Globus pallidus (tissue), 1 donor: ENCODE measurements at places on chromosomes 11 and 22.

GRCh38 chr11:93160808-93161207 lies 37.0 kb downstream of the SLC36A4 start:
- no peak for DNase-seq

GRCh38 chr11:1656061-1656441 lies 26.5 kb downstream of the KRTAP5-5 start:
- DNase-seq: no peak

DNA sequence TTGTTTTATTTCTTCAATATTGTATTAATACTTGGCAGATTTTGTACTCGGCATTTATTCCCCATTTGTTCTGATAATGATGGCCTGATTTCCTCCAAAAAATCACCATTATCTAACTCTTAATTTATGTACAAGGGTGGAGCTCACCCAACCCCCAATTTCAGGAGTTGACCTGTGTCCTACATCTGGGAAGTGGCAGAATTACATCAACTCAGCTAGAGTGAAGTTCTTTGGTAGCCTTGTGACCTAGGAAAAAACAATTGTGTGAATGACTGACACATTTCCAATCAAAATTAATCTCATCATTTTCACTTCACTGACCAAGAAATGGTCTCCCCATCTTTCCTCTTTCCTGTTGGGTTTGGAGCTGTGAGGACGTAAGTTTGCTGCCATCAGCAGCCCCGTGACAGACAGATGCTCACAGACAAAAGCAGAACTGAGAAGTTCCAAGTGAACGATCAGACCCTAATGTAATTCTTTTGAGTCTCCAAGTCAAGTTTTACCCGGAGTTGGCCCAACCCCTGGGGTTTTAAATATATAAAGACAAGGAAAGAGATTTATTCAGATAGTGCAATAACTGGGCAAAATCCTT lies 16.6 kb upstream of the MS4A6E start:
- DNase-seq: peak; percentile 67

- DNase-seq: no peak
Observed at GRCh38 chr11:623349-623869, 1.3 kb downstream of the CDHR5 start.

GRCh38 chr11:22559416-22559815 lies 66.2 kb downstream of the FANCF start:
- no peak for DNase-seq

DNA sequence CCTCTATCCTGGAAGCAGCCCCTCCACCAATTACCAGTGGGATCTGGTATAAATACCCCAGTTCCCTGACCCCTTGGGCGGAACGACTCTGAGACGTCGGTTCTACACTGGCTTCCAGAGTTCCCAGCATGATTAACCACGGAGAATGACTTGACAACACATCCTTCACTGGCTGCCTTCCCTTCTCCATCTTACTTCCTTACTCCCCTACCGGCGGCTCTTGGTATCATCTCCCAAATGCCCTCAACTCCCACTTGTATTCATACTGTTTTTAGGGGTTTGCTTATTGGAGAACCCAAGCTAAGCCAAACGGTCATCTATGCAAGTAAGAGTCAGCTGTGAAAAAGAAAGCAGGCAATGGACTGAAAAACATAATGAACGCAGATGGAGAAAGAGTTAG lies 56.1 kb downstream of the APOL3 start:
- no peak for DNase-seq

DNA sequence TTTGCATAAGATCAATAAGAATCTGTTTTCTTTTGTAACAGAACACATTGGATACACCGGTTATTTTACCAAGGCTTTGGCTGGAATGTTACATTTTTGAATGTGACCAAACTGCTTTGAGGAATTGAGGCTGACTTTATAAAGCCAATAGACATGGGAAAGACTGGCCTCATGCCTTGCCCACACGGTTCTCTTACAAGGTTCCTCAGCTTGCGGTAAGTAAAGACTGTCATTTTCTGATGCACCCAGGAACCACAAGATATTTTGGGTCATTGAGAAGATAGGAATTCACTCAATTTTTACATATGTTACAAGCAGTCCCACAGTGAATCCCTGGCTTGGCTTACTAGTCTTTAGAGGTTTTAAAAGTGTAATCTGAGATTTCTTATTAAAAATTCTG lies 23.9 kb downstream of the OR10A6 start:
- DNase-seq: no peak

GRCh38 chr11:94800414-94800813 lies 32.3 kb downstream of the AMOTL1 start:
- peak; percentile 29 for DNase-seq

GRCh38 chr11:34987617-34988016 lies 71.2 kb downstream of the PDHX start:
- DNase-seq: no peak

- DNase-seq: no peak
Observed at GRCh38 chr22:32699001-32699582, 102.4 kb upstream of the TIMP3 start.

GRCh38 chr11:76321820-76322524 lies 59.0 kb downstream of the THAP12 start:
- no peak for DNase-seq

GRCh38 chr11:122085264-122085663 lies 30.8 kb downstream of the BLID start:
- DNase-seq: no peak

GRCh38 chr22:32475468-32476010 lies 928 bp downstream of the FBXO7 start:
- DNase-seq: no peak

DNA sequence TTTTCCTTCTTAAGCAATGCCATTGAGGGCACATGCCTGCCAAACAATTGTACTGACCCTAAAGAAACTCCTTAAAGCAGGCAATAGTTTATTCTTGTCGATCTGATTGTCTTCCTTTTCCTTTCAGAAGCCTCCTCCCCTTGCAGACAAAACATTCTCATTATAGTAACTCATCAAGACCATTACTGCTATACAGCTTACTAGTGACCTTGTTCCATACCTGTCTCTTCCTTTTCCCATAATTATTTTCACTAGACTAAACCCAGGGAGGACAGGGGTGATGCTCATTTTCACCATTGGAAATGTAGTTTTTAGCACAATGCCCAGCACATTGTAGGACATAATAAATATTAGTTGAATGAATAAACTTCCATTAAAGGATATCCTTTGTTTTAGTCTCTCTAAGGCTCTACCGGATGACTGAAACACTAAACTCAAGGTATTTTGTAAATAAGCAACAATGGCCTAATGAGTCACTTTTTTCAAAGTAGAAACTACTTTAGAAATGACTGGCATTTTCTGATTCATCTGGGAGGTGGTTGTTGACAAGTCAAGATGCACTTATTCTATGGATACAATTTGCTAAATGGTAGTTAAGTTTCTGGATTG lies 9.3 kb upstream of the MSANTD4 start:
- no peak for DNase-seq

- DNase-seq: peak; percentile 70
Observed at GRCh38 chr11:19344661-19345518, 104.1 kb upstream of the E2F8 start.

- no peak for DNase-seq
Observed at GRCh38 chr22:36284171-36284571, 31.2 kb downstream of the APOL1 start.

GRCh38 chr22:31142285-31142684 lies 2.0 kb upstream of the PLA2G3 start:
- DNase-seq: no peak

GRCh38 chr11:16133867-16134266 lies 222.5 kb downstream of the SOX6 start:
- DNase-seq: no peak

DNA sequence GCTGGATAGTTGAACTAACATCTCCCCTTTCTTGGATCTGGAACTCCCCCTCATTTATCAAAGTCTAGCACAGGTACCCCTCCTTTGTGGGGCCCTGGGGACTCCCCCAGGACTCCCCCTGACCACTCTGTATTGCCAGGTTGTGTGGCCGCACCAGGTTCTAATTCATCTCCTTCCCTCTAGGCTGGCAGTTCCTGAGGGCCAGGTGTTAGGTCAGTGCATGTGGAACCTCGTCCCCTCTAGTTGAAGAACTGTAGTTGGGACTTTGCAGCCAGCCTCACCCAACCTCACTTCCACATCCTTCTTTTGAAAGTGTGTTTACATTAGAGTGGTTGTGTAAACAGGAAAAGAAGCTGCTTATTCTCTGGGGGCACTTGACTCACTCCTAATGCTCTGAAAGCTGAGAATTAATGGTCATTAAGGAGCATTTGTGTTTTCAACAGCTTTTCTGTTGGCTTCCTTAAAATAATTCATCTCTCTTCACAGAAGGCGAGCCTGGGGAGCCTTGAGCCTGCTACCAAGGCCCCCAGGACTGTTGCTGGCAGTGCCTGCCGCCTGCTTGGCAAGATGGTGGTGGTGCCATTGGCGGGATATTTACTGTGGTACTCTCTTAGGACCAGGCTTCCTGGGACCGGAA lies 11.8 kb downstream of the UPB1 start:
- no peak for DNase-seq

GRCh38 chr22:46619830-46620501 lies at the start of gene GRAMD4:
Gene GRAMD4 (plus strand): TSS chr22:46620386. CDS start chr22:46626800, 6,414 bp downstream.
- peak; percentile 83 for DNase-seq

DNA sequence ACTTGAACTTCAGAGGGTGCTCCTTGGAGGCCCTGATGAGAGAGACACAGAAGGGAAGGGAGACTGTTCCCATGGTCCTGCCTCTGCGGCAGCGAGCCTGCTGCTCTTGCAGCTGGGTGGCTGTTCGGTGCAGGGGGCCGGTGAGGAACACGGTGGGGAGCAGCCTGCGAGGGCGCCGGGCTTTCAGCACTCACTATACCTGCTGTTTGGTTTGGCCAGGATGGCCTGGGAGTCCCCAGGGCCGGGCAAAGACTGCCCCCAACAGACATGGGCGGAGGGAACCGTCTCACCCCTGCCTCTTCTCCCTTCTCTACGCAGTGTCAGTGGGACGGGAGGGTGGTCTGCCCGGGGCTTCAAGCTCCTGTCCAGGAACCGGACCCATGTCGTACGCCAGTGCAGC lies 58.0 kb upstream of the PRODH start:
- DNase-seq: no peak

GRCh38 chr11:65952052-65952521 lies 6.8 kb downstream of the TSGA10IP start:
- DNase-seq: no peak

DNA sequence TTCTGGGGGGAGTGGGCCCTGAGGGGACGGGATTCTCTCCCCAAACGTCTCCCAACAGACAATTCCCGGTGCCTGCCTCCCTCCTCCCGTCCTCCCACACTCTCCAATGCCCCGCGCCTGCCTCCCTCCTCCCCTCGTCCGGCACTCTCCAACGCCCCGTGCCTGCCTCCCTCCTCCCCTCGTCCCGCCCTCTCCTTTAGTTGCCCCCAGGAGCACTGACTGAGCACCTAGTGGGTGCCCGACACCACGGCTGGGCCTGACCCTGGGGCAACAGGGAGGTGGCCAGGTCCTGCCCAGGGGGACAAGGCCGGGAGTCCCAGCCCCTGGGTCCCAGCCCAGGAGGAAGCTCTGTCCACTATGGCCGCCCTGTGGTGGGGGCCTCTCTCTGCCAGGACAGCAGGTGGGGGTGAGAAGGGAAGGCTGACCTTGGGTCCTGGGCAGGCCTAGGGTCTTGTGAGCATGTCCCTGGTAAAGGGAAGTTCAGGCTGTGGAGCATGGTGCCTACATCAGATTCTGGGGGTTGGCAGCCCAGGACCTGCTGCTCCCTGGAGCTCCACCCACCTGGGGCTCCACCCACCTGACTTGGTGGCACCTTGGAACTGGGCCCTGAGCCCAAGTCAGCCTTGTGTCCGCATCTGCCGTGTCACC lies 942.3 kb downstream of the BRD1 start:
- no peak for DNase-seq

DNA sequence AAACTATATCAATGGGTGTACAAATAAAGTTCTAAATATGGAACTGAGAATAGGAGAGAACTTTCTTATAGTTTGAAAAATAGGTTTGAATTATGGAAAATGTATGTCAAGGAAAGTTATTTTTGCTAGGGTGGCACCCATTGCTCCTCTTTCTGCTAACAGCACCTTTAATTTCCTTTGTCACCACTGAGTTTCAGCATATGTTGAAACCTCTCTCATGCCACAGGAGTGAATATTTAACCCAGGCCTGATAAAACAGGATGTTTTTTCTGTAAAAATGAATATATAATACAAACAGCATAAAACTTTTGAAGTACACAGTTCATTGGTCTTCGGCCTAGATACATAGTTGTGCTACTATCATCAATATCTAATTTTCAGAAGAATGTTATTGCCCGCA lies 385.5 kb upstream of the ANO5 start:
- no peak for DNase-seq

DNA sequence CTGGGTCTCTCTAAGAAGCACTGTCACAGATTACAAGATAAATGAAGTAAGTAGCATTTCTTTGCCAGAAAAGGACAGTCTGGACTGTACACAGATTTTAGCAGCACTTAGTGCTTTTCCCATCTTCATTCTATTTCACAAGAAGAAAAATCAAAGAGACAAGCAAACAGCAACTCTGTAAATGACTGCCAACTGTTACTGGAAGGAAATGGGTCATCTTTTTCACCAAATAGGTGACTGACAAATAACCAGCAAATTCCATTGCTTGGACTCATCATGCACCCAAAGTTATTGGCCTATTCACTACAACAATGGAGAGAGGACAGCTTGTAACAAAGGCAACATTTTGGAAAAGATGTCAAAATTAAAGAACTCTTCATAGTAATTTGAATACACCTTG lies 28.9 kb upstream of the CARD18 start:
- no peak for DNase-seq

DNA sequence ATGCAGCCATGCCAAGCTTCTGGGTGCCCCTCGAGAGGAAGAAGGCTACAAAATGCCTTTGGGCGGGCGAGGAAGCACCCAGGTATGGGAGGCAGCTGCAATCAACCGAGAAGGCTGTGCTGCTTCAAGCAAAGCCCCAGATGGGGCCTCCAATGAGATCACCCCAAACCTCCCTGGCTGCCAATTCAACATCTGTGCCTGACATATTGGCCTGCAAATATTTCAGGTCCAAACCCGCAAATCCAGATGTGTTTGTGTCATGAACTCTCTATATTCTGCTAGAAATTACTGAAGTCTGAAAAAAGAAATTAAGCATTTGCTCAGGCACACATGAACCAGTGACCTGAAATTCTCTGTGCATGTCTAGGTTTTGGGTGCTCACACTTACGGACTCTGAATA lies 78.8 kb upstream of the RCN1 start:
- no peak for DNase-seq

DNA sequence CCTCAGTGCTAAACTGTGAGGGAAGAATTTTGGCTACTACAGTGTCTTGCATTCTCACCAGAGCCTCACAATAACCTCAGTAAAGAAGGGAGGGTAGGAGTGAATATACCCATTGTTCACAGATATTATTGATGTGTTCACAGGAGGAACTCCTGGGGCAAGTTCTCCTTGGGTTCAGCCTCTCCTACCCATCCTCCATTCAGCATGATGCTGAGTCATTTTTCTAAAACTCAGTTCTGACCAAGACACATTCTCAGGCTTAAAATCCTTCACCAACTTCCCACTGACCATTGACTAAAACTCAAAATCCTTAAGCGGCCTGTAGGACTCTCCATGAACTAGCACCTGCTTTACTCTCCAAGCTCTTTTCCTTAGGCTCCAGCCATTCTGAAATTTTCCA lies 48.7 kb downstream of the SYTL2 start:
- DNase-seq: no peak
